ENCODE measurements at places on chromosomes 6 and 20. TPM values are rescaled to one million over a fixed set of nuclear protein-coding genes. Genes with fewer than 3 reads are reported as not detected.

DEFB132 gene
- not detected for total RNA-seq

ZNF341 gene
- total RNA-seq = 2.0 TPM

HMGCLL1 gene
- 1.8 TPM for total RNA-seq

LCA5 gene
- 10.7 TPM for total RNA-seq

TSPO2 gene
- not detected for total RNA-seq

RALGAPB gene
- total RNA-seq = 33.4 TPM

C20orf141 gene
- total RNA-seq = not detected

FABP7 gene
- not detected for total RNA-seq

GRCh38 chr20:51487565-51488268 is 54.8 kb downstream of the NFATC2 start:
- DNase-seq = no peak

DNA sequence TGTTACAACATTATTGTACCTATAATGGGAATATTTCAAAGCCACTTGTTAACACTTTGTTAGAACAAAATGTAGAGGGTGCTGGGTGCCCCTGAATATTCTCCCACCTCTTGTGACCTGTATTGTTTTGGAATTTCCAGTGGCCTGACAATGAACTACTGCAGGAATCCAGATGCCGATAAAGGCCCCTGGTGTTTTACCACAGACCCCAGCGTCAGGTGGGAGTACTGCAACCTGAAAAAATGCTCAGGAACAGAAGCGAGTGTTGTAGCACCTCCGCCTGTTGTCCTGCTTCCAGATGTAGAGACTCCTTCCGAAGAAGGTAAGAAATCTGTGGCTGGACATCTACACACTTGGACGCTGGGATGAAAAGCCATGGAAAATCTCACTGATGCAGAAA is 28.9 kb downstream of the PLG start:
- no peak for DNase-seq

DNA sequence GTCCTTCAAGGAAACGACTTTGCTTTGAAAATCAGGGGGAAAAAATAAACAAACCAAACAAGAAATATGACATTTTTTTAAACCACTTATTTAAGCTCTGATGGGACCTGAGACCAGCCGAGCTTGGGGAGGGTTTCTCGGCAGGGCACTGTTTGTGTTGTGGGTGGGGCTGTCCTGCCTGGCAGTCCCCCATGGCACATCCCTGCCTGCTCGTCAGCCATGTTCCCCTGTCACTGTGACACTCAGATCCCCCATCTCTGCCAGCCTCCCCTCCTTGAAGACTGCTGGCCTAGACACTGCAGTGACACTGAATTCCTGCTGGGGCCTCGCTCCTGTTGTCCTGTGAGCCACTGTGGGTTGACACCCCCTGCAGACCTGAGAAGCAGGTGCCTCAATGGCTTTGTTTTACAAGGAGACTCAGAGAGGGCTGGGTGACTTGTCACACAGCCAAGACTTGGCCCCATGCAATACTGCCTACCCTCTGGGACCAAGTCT is 95.1 kb upstream of the PTPN1 start:
- no peak for DNase-seq

DNA sequence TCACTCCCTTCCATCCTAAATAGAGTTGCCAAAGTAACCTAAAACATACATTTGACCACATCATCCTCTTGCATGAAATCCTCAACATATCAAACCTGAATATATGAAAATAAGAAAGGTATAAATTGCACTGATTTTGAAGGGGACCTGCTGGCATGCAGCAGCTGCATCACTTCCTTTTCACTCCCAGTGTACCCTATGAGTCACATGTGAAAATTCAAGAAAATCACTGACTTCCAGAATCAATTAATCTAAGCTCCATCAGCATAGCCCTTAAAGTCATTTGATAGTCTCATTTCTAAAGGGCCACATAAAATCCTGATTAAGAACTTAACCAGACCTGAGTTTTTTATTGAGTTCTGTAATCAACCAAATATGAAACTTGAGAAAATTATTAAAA is 24.3 kb downstream of the SNX14 start:
- DNase-seq = no peak

DNA sequence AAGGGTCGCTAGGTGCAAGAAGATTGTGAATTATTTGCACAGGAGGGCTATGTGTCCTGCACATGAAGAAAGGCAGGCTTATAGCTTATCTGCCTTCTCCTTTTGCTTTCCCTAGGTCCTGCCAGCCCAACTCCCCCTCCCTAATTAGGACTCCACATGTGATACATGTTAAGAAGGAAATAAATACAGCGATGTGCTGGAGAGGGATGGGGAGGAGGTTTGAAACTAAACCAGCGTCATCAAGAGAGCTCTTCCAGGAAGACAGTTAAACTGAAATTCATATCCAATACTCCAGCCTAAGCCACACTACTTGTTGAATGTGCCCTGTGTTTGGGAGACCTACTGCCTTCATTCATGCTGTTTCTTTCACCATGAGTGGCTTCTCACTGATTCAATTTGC is 34.9 kb upstream of the UTRN start:
- no peak for DNase-seq

DNA sequence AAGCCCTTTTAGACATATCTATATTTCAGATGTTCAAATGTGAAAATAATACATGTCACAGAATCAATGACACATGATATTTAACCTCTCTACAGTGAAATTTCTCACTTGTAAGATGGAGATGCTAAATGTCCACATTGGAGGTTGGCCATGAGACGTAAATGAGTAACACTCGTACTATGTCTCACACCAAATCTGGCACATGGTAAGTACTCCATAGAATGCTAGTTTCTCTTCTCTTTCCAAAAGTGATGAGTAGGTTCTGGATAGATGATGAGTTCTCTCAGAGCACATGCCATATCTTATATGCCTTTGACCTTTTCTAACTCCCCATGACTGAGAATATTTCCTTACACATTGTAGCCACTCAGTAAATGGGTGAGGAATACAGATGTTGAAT is 17.7 kb downstream of the GFOD1 start:
- DNase-seq = no peak

DNA sequence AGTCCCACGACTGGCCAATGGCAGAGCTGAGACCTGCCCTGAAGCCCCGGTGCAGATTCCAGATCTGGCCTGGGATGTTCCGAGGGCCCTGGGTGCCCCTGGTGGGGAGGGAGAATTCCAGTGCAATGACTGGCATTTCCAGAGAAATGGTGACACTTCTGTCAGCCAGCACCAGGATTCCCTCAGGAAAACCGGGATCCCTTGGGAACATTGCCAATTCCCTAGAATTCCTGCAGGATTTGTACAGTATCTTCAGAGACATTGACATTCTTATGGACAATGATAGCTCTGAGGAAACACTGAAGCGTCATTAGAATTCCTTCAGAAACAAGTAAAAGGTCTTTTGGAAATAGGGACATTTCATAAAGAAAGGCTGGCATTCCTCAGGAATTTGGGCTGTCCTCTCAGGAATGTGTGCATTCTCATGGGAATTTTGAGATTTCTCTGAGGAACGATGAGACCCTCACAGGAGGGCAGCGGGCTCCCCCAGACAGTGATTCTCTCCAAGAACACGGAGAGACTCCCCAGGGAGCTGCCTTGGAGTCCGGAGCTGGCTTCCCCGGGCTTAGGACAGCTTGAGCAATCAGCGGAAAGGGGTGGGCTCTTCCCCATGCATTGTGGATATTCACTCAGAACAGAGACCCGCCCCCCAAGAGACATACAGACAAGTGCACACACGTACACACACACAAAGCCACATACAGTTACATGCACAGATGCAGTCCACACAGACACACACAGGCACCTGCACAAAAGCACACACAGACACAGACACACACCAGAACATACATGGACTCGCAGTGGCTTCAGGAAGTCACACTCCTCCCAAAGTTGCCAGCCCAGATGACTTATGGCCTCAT is 35.2 kb upstream of the BPIFA2 start:
- DNase-seq = no peak

- no peak for DNase-seq
Observed at GRCh38 chr6:38713812-38714211, 1.3 kb upstream of the DNAH8 start.

- no peak for DNase-seq
Observed at GRCh38 chr6:25749837-25750236, 4.7 kb upstream of the SLC17A4 start.

- DNase-seq = no peak
Observed at GRCh38 chr6:158564243-158565121, 4.6 kb downstream of the TMEM181 start.

- DNase-seq = no peak
Observed at GRCh38 chr20:38001173-38001875, 31.9 kb downstream of the TTI1 start.

GRCh38 chr6:46451343-46451742 is 39.9 kb downstream of the RCAN2 start:
- DNase-seq = no peak

GRCh38 chr6:148629592-148630465 is 117.0 kb upstream of the UST start:
- no peak for DNase-seq

DNA sequence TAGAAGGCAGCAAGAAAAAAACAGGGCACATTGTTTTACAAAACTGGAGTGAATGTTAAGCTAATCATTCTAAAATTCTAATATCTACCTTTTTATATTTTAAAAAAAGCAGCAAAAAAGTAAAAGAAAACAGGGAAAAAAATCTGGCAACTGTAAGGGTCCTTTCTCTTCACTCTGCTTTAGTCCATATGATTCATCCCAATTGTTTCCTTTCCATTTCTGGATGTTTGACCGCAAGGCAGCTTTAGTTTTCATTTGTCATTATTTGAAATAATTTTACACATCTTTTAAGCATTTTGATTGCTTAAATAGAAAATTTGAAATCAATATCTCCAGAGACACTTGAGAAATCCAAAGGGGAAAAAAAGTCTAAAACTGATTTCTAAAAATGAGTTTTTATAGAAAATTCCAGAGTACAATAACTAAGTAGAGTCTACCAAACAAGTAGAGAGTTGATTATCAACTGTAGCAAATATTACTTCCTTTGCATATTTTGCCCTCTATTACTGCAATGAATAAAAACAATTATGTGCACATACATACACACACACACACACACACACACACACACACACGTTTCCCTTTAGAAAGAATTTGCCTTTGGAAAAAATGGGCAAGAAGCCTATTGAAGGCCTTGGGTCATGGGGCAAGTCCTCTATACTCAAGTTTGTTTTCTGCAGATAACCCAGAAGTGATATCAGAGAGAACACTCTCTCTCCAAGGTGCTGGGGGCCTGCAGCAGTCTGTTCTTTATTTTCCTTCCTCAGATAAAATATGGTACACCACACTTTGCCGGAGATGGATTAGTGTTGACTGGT is 259.7 kb downstream of the HACE1 start:
- DNase-seq = no peak

DNA sequence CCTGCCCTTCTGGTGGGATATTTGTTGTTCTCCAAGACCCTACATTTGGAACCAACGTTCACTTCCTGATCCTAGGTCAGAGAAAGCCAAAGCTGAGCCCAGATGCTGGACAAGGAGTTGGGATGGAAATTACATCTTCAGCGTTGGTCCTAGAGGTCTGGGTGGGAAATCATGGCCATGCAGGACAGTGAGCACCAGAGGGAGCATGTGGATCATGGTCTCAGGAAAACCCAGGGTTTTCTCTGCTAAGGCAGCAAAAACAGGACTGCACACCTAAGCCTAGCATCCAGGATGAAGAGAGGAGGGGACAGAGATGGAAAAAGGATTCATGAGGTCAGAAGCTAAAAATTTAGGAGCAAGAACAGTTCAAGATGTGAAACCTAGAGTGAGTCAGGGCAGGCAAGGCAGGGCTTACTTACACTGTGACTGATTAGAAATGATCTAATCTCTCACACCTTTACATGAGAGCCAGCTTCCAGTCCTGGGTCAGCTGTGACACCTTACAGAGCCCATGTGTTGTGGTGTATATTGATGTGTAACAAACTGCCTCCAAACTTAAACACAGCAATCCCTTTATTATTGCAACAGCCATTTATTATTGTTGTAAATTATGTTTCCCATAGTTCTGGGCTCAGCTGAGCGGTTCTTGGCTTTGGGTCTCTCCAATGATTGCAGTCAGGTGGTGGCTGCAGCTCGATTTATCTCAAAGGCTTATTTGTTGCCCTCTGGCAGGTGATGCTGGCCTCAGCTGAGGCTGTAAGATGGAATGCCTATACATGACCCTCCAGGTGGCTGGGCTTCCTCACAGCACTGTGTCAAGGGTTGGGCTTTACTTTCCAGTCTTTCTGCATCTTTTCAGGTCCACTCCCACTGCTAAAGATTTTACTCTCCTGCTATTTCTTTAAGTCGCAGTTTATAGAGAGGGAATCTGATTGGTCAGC is 6.5 kb downstream of the C20orf202 start:
- DNase-seq = no peak

DNA sequence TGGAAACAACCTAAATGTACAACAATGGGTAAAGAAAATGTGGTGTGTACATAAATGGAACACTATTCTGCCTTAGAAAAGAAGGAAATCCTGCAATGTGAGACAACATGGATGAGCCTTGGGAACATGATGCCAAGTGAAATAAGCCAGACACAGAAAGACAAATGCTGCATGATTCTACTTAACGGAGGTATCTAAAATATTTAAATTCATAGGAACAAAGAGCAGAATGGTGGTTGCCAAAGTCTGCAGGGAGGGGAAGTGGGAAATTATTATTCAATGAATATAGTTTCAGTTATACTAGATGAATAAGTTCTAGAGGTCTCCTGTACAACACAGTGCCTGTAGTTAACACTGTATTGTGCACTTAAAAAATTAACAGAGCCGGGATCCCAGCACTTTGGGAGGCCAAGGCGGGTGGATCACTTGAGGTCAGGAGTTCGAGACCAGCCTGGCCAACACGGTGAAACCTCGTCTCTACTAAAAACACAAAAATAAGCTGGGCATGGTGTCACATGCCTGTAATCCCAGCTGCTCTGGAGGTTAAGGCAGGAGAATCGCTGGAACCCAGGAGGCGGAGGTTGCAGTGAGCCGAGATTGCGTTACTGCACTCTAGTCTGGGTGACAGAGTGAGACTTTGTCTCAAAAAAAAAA is 71.4 kb upstream of the SNX9 start:
- no peak for DNase-seq

DNA sequence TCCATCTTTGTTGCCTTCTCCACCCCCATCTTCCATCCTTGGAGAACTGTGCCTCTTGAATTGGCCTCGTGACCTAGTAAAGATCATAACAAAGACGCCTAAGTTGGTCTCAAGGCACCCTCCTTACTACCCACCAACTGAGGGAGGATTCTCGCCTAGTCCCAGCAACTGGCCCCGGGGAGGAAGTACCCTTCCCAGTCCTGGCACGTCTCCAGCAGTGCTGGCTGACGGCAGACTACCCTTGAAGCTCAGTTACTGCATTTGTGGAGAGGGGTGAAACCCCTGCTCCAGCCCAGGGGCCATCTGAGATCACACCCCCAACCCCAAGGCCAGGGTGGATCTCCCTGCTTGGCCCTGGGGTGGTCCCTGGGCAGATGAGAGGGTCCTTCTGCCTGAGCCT is 2.1 kb upstream of the OSBPL2 start:
- no peak for DNase-seq

GRCh38 chr20:16693278-16693677 is 36.5 kb upstream of the SNRPB2 start:
- no peak for DNase-seq

GRCh38 chr6:66094615-66095014 is 387.6 kb upstream of the EYS start:
- peak; percentile 38 for DNase-seq

All from sigmoid colon (tissue), 7 donors.